T-helper 17 cell (primary cell): ENCODE measurements at places on chromosomes 12 and 14.

GRCh38 chr14:74907744-74908143 lies 15.3 kb downstream of the RPS6KL1 start:
- no peak for DNase-seq

GRCh38 chr12:100926669-100927248 lies 132.2 kb downstream of the ANO4 start:
- no peak for DNase-seq

DNA sequence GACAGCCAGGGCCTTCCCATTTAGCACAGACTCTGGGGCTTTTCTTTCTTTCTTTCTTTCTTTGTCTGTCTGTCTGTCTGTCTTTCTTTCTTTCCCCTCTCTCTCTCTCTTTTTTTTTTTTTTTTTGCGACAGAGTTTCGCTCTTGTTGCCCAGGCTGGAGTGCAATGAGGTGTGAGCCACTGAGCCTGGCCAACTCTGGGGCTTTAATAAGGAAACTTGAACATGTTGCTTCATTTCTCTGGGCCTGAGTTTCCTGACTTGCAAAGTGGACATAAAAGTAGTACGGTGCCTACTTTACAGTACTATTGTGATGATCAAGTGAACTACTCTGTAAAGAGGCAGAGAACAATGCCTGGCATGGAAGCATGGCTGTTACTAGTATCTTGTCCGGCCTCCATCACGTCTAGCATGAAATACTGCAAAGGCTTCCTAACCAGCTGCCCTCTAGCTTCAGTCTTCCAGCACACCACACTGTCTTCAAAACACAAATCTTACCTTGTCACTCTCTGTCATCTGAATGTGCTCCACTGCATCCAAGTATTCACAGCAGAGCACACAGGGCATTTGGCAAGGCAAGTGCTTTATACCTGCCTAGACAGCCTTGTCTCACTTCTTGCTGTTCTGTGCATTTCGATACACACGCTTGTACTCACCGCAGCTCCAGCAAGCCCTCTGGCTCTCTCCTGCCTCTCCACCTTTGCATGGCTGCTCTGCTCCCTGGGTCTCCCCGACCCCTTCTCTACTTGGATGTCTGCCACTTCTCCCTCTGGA lies 96.7 kb downstream of the IRF2BPL start:
- no peak for DNase-seq

- DNase-seq = no peak
Observed at GRCh38 chr14:100665511-100666032, 61.1 kb upstream of the DLK1 start.

- DNase-seq = no peak
Observed at GRCh38 chr14:50984036-50984710, 39.9 kb upstream of the PYGL start.

GRCh38 chr12:110269622-110270124 lies 11.4 kb upstream of the ATP2A2 start:
- DNase-seq = no peak

DNA sequence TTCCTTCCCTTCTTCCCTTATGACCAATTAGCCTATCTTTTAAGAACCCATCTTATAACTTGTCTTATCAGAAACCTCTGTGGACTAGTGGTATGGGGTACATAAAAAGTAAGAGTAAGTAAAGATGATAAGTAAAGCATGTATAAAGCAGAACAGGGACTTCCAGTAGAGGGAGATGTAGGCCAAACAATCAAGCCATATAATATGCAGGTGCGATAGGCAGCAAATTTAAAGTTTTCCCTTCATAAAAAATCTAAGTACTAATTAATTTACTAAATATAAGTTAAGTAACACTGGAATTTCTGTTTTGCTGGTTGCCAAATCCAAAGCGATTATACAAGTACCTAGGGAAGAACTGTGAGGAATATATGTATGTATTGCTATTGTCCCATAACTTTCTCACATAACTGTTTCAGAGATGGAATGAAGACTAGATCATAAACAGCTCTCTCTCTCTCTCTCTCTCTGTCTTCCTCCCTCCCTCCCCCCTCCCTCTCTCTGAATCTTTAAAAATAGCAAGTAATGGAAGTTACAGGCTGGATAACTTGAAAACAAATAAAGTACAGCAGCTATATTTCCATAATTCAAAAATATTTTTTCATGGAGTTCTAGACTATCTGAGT lies 25.7 kb downstream of the METTL25 start:
- DNase-seq = no peak

DNA sequence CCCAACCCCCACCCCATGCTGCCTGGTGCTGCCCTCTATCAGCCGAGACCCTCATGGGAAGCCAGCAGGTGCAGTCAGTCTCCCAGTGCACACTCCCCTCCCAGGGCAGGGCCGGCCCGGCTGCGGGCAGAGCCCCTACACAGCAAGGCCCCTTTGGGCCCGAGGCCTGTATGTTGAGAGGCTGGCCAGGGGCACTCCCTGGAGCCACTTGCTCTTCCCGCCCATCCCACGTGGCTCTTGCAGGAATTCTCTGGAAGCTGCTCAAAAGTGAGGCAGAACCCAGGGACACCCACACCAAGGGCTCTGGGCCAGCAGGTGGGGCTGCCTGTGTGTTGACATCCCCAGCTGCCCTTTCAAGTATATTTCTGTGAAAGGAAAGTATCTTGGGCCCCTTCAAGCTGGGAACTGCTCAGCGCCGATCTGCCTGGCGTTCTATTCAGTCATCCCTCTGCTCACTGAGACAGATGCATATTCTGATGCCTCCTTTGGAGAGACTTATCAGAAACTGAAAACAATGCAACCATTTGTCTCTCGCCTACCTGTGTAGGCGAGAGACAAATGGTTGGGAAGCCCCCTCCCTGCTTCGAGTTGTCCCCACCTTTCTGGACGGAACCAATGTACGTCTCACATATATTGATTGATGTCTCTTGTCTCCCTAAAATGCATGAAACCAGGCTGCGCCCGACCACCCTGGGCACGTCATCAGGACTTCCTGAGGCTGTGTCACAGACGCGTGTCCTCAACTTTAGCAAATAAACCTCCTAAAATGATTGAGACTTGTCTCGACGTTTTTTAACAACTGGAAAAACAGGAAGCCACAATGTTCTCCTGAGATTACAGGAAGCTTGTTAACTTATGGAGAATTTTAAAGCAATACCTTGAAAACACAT lies 6.0 kb downstream of the GPR132 start:
- DNase-seq = no peak

DNA sequence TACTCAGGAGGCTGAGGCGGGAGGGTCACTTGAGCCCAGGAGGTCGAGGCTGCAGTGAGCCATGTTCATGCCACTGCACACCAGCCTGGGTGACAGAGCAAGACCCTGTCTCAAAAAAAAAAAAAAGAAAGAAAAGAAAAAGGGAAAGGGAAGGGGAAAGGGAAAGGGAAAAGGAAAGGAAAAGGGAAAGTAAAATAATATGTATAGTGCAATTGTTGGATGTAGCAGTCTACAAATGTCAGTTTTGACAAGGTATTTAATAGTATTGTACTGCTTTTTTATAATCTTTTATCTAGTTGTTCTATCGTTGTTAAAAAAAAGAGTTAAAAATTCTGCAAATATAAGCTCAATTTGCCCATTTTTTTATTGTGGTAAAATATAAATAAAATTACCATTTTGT lies 67.3 kb downstream of the SLC2A13 start:
- no peak for DNase-seq

- no peak for DNase-seq
Observed at GRCh38 chr12:111767362-111768158, 827 bp downstream of the ALDH2 start.

GRCh38 chr12:112121780-112122565 lies 3.4 kb upstream of the TRAFD1 start:
- DNase-seq = no peak

GRCh38 chr14:102774391-102775153 lies 2.7 kb upstream of the TRAF3 start:
- peak; percentile 62 for DNase-seq

- DNase-seq = no peak
Observed at GRCh38 chr12:102992297-102992696, 34.8 kb downstream of the ASCL1 start.

DNA sequence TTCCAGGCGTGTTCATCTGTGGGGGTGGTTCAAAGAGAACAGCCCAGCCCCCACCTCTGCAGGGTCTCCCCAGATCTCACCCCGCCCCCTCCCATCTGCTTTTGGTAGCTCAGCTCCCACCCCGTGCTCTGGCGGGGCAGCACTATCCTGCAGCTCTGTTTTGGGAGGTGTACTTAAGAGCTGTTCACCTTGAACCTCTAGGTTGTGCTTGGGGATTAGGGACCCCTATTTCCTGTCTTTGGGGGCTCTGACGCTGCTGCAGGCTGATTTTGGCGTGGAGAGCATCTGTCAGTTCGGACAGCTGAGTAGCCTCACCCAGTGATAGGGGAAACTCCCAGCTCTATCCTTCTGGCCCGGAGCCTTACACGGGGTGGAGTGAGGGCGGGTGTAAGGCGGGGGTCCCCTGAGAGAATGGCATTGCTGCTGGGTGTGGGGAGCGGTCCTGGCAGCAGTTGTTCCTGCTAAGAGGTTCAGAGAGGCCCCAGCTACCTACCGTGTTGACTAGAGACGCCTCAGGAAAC lies 765 bp downstream of the TMEM120B start:
- no peak for DNase-seq

GRCh38 chr14:24362241-24362960 lies 5.6 kb upstream of the NFATC4 start:
- no peak for DNase-seq

DNA sequence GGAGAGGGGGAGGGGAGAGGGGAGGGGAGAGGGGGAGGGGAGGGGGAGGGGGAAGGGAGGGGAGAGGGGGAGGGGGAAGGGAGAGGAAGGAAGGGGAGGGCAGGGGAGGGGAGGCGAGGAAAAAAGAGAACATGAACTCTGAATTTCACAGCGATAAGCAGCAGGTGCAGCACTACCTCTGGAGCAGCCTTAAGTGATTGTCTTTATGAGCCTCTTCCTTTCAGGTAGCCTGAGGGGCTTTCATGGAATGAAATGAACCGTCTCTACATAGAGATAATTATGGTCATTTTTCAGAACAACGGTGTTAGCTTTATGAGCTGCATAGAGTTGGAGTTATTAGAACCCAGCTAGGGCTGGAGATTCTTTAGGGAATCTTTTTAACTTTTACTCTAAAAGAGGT lies 18.1 kb upstream of the PTCSC3 start:
- no peak for DNase-seq

- DNase-seq = no peak
Observed at GRCh38 chr14:65517635-65518542, 105.4 kb downstream of the FUT8 start.

- DNase-seq = no peak
Observed at GRCh38 chr14:35879654-35880249, 53.6 kb downstream of the BRMS1L start.

DNA sequence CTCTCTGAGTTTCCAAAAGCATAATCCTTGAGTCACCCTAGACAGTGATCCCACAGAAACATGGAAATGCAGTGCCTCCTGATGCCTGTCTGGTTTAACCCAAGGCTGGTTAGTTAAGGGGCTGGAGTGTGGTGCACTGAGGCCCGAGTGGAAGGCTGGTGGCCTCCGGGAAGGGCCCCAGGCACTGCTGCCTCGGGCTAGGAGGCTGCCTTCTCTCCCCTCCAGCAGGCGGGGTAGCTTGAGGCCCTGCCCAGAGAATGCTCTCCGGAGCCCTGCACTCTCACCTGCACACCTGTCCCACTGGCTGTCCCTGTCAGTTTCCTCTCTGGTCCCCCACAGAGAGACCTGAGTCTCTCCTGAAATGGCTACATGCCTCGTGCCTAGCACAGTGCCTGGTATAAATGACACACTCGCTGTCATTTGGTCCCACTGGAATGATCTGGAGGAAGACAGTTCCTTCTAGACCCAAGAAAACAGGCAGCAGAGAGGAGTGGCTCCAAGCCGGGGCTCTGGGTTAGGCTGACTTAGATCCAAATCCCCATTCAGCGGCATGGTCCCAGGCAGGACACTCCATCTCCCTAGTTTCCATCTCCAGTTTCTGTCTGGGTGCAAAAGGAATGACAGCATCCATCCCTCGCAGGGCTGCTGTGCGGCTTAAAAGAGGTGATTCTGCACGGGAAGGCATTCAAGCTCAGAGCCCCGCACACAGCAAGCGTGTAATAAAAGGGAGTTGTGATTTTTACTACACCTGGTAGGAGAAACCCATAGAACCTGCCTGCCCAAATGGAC lies 54.0 kb downstream of the RBM19 start:
- no peak for DNase-seq

- no peak for DNase-seq
Observed at GRCh38 chr12:54689034-54689372, 40.8 kb upstream of the DCD start.

DNA sequence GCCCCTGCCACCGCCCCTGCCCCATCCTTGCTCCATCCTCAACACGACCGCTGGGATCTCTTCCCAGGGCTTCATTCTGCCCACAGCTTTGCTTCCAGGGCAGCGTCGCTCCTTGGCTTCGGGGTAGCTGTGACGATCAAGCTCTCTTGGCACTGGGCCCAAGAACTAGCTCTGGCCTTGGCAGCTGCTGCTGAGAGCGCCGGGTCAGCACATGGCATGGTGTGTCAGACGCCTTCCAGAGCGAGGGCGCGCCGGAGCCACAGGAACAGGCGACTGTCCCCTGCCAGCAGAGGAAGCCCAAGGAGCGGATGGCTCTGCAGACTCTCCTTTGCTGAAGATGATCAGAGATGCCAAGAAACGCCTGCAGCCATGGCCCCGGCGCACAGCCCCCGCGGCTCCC lies 15.9 kb downstream of the RAB35 start:
- no peak for DNase-seq
